ENCODE measurements at places on chromosomes 11 and 22.

GRCh38 chr11:129865701-129866100 lies 29.7 kb downstream of the NFRKB start:
- no peak for DNase-seq

GRCh38 chr22:19019679-19020032 lies 83.6 kb upstream of the PRODH start:
- DNase-seq: no peak

- DNase-seq: no peak
These were observed 73.9 kb downstream of the SCUBE1 start for GRCh38 chr22:43269246-43269645.

- DNase-seq: no peak
These were observed 90.0 kb downstream of the INSC start for GRCh38 chr11:15204711-15205110.

DNA sequence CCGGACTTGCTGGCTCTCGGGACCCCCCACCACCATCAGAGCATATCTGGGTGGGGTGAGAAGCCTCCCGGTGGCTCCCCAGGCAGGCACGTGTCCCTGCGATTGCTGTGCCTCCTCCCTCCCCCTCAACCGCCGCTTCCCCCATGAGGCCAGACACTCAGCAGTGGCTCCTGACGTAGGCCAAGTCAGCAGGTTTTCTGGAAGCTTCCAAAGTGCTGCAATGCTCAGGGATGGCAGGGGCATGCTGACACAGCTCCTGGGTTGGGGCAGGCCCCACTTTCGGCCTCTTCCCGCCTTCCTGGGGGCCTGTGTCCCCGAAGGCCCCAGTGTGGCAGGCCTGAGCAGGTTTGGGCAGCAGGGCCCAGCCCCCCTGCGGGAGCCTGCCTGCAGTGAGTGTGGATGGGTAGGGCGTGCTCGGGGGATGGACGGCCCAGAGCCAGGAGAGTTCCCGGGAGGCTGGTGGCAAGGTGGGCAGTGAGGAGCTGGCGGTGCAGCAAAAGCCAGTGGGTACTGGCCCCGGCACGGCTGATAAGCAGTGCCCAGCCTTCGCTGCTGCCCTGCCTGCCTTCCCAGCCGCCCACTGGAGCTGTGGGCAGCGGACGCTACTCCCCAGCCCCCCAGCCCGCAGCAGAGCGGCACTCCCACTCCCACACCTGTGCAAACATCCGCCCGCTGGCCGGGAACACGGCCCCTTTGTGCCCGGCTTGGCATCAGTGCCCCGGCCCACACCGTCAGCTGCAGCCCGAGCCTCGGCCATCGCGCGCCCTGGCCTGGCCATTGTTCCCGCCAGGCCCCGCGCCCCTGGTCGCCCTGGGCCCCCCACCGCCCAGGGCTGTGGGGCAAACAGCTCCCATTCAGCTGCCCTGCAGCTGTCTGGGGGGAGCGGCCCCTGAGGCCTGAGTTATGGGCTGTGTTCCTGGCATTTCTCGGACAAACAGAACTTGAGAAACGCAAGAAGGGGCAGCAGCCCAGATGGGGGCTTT lies 125.0 kb downstream of the KCNQ1OT1 start:
- no peak for DNase-seq

DNA sequence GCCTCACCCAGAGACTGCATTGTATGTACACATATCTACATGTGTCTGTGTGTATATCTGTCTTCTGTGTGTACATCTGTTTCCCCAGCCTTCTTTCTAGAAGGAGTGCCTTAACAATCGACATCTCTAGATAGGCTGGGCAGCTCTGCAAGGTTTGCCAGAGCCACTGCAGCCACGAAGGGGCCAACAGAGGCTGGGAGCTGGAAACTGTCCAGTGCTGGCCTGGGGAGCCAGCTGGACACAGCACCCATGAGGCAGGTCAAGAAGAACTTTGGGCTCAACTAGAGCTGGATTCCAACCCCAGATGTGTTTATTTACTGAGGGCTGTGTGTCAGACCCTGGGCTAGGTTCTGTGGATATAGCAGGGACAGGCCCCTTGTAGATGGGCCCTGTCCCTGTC lies 3.3 kb downstream of the SGSM1 start:
- DNase-seq: no peak

GRCh38 chr22:32389685-32390084 lies 22.4 kb downstream of the RTCB start:
- DNase-seq: no peak

- DNase-seq: no peak
These were observed 601.3 kb downstream of the BUD13 start for GRCh38 chr11:116171271-116172140.

- no peak for DNase-seq
These were observed 354.6 kb upstream of the DDI1 start for GRCh38 chr11:103681855-103682254.

- DNase-seq: no peak
These were observed 977.0 kb upstream of the CHORDC1 start for GRCh38 chr11:91199866-91200265.

DNA sequence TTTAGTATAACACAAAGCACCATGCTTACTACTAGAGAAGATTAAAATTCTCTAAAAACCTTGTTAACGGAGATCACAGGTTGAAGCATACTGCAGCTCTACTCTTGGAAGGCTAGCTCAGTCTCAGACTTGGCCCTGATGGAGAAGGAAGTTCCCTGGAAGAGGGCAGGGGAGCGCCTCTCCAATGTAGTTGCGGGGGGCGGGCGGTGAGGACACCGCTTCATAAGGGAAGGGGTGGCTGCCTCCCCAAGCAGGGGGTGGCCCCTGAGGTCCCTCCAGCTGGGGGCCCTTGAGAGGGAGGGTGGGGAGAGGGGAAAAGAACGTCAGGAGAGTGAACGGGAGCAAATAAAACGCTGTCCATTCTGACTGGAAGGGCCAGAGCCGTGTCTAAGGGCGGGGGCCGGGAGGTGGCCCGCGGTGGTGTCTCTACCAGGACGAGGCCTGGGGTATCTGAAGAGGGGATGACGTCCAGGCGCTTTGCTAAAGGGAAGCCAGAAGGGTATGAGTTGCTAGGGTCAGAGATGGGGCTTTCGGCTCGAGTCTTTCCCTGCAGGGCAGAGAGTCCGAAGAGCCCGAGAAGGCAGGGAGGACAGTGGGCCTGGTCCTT lies 553 bp upstream of the USP47 start:
- peak; percentile 42 for DNase-seq

- DNase-seq: peak; percentile 50
These were observed 129.2 kb upstream of the MTMR2 start for GRCh38 chr11:96052921-96053651.

DNA sequence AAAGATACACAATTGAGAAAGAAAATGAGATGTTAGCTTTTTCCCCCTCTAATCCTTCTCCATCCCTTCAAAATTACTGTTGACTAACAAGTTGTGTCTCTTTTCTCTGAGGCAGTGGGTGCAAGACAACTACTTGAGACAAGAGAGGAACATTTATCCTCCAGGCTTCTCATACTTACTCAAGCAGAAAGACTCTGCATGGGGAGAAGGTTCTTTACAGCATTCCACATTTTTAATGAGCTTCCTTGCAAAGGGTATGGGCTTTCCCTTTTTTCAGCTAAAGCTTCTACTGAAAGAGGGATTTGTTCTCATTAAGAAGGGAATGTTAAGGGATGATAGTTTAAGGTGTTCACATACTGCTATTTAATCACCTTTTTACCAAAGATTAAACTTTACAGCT lies 47.8 kb downstream of the PAX6 start:
- DNase-seq: no peak

- DNase-seq: no peak
These were observed 49.7 kb downstream of the RTN4R start for GRCh38 chr22:20218326-20218872.

DNA sequence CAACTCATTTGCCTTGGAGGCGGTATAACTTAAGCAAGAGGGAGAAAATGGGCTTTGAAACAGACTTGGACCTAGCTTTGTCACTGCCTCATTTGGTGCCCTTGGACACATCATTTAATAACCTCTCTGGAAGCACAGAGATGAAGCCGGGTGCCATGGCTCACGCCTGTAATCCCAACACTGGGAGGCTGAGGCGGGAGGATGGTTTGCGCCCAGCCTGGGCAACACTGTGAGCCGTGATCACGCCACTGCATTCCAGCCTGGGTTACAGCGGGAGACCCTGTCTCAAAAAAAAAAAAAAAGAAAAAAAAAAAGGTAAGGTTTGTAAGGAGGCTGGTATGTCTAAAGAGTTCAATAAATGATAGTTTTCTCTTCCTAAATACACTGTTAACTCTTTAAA lies 806 bp downstream of the COA4 start:
- DNase-seq: peak; percentile 13

DNA sequence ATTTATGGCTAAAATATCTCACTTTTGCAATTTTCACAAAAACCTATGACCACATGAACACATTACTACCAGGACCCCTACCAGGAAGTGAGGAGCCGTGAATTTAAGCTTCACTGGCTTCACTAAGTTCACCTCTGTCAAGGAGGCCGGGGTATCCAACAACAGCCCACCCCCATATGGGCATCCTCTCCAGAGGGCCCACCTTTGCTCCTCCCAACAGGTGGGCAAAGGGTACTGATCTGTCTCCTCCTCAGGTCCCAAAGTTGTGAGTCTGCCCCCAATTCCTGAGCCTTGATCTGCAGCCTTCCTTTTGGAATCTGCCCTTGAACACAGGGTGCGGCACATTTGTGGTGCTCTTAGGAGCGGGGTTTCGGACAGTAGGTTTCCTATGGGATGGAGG lies 66.9 kb downstream of the OTOG start:
- DNase-seq: no peak

DNA sequence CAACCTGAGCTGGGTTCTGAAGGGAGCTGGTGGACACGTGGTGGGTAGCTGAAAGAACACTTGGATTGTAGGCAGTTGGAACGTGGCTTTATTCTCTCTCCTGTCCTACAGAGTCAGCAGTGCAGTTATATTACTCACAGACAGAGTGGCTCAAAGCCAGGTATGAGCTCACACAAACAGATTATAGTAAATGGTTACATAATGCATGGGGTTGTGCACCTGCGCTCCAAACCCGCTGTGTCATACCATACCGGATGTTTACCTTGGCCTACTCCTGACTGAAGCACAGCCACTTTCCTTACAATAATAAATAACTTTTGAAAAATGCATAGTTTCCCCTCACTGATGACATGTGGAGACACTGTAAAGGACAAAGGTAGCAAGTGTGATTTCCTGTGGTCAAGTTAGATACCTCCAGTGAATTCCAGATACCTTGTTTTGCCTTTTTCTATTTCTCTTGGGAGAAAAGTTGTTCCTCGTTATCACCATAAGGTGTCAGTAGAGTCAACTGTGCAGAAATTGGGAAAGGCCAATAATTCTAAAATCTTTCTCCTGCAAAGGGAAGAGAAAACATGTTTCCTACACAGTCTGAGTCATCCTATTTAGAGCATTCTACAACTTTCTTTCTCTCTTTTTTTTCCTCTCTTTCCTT lies 13.5 kb downstream of the MS4A6A start:
- no peak for DNase-seq

DNA sequence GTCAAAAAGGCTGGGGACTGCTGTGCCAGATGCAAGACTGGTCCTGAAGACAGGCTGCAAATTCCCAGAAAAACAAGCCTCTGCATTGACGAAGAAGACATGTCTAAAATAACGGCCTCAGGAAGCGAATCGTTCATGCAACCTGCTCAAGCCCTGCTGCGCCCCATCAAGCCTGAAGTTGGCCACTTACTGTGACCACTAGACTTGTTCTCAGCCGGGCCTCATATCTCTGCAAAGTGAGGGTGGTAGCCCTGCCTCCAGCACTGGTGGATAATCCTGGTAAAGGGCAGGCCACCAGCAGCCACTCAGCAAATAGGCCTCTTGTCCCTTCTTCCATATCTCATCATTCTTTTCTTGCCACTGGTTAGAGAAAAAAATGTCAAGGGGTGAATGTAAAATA lies 11.8 kb downstream of the LTO1 start:
- no peak for DNase-seq

DNA sequence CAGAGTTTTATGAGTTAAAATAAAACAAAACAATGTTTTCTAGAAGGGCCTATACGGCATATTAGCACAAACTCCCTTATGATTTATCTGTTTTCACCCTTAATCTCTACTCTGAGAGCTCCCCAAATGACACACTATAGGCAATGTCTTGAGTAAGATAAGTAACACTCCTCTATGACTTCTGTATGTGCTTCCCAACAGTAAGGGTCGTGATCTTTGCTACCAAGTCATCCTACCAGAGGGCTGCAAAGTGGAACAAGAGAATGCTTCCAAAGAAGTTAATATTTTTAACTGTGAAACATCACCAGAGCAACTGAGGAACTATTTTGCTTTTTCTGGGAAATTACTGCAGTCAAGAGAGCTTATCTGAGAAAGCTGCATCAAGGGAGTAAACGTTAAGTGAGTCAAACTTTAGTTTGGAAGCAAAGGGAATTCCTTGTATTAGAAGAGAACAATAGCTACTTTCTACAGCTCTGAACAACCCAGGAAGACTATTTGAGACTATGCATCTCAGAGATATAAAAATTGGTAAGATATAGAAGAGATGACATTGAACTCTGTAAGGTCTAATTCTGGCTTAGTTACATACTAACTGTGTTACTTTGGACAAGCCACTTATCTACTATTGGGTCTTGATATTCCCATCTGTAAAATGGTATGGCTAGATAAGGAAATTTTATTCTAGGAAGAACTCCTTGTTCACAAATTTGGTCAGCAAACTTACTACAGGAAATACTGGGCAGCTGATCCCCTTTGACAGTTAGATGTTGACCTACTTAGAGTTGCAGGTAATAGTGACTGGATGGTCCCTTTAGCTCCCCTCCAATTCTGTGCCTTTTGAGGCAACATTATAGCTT lies 43.7 kb upstream of the CCDC34 start:
- no peak for DNase-seq

GRCh38 chr11:69260622-69261021 lies 33.3 kb upstream of the MYEOV start:
- no peak for DNase-seq

- DNase-seq: peak; percentile 78
These were observed at the start of gene VPS37C for GRCh38 chr11:61161190-61162091. TSS of gene VPS37C (minus strand) at chr11:61161426. CDS start at chr11:61138829, 22,597 bp downstream.

- no peak for DNase-seq
These were observed 75.4 kb downstream of the SWAP70 start for GRCh38 chr11:9739123-9739900.

DNA sequence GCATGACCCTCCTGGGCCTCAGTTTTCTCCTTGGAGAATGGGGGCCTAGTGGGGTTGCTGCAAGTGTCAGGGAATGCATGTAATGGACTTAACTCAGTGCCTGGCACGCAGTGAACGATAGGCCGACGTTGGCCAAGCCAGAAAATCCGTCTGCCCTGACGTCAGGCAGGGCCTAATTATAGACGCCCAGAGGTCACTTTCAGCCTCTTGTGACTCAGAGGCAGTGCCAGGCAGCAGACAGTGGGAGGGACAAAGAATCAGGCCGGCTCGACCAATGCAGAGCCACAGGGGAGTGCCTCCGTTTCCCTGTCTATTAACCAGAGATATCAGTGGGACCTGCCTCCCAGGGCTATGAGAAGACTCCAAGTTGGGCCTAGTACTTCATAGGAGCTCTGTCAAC lies 115.0 kb downstream of the MN1 start:
- no peak for DNase-seq

Measured in kidney glomerular epithelial cell (primary cell).